Frontal cortex (tissue), 4 donors: ENCODE measurements at places on chromosomes 4 and X. TPM values are rescaled to one million over a fixed set of nuclear protein-coding genes. Genes with fewer than 3 reads are reported as not detected.
A peak's percentile ranks its signal among the peaks of the same experiment; 100 is the strongest.

LRIT3 gene
- total RNA-seq: not detected

LGI2 gene
- 2.0 TPM for total RNA-seq

ARSD gene
- 9.0 TPM for total RNA-seq

TBC1D9 gene
- 68.1 TPM for total RNA-seq

GABRE gene
- total RNA-seq: 0.82 TPM

DNA sequence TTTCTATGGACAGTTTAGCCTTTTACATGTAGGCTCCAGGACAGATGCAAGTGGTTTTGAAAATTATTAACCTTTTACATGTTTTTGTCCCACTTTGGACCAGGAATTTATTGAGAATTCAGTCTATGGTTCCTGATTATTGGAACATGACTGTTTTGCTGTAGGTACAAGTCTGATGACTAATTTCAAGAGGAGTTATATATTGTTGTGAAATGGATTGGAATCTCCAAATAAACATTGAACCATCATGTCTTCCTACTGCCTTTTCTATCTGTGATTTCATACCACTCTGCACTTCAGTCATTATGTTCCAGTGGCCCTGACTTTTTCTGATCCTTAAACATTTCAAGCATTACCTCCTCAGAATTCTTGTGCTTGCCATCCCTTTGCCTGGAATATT is 35.9 kb downstream of the TBC1D19 start:
- DNase-seq: no peak

GRCh38 chr4:14868426-14869395 is 133.6 kb upstream of the CPEB2 start:
- no peak for DNase-seq

- DNase-seq: no peak
Measured at GRCh38 chr4:28444886-28445496, 1584.3 kb downstream of the STIM2 start.

DNA sequence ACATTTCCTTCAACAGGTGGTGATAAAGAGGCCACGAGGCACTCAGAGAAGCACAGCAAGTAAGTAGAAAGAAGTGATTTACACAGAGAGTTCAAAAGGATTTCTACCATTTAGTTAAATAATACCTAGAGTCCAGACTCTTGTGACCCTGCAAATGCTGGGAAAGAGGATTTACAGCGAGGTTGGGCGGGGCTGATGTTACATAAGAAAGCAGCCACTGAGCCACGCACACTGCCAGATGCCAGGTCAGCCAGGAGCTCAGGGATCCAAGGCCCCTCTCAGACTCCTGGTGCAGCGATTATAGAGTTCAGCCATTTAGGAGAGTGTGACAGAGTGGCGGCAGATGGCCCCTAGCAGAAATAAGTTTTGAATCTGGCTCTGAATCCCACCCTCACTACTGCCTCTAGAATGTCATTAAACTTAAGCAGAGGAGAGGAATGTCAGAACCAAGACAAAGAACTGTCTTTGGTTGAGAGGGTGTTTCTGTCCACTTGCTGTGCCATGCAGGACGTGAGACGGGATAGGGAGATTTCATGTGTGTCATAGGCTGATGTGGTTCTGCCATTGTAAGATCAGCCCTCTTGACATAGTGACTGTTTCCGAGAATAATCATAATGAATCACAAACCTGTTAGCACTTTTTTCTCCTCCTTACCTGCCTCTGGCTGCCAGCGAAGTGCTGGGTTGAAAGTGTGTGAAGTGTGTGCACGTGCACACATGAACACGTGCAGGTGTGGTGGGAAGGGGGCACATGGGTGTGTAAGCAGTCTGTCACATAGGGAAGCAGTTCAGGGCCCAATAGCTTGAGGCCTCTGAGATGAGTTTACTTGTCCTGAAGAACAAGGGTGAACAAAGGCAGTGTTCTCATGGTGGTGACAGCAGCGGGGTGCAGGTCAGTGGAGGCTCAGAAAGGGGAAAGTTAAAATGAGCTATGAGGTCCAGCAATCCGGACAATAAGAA is 50.1 kb downstream of the MFAP3L start:
- DNase-seq: no peak

DNA sequence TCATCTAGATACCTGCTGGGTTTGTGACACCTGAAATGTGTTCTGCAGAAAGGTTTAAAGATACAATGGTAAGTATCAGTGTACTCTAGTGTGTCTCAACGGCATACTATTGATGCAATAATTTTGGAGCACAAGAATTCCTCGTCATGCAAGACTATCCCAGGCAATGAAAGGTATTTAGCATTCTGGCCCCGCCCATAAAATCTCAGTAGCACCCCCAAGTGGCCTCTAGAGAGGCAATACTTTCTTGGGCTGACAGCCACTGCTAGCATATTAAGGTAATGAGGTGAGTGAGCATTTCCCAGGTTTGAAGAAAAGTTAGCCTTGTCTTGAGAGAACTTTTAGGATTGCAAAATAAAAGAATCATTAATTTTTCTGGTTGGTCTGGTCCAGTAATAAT is 24.0 kb downstream of the TAB3 start:
- no peak for DNase-seq

DNA sequence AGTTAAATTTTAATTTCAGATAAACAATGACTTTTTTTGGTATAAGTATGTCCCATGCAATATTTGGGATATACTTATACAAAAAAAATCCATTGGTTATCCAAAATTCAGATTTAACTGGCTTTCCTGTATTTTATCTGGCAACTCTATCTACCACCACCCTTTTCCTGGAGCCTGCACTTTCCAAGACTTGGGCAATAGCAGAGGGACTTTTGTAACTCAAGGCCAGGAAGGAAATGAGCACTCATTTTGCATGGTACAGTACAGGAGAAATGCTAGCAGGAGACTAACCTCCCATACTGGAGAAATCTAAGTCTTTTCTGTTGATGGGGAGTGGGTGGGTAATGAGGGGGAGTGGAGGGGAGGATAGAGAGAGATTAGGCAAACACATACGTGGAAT is 37.7 kb upstream of the PLAC1 start:
- DNase-seq: no peak

DNA sequence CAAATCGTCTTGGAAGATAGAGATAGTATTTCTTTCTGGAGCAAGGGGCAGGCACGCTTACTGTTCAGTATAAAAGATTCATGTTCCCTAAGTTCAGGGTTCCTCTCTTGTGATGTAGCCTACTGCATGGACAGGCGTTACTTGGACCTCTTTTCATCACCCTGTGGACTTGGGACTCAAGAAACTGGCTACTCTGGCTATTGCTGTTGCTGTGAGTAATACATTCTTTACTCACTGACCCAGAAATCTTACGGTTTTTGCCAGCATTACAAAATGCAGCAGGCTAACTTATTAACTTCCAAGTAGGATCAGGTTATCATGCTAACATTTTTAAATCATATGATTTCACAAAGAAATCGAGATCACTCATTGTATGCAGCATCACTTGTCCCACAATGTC is 12.8 kb upstream of the GUCY1B1 start:
- DNase-seq: no peak

DNA sequence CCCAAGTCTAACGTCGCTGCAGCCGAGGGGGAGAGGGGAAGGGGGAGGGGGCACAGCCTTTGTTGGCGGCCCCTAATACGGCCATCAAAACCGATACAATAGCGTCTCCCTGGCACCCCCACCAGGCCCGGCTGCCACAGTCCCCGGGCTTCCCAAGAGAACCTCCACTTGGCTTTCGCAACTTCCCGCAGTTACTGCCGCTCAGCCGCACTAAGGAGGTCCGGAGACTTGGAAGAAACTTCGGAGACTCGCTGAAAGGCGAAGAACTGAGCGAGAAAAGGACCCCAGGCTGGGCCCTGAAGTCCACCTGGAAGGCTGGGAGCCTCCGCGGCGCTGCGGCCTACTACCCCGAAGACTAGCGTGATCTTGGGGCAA is 2.8 kb downstream of the NKX6-1 start:
- DNase-seq: no peak

DNA sequence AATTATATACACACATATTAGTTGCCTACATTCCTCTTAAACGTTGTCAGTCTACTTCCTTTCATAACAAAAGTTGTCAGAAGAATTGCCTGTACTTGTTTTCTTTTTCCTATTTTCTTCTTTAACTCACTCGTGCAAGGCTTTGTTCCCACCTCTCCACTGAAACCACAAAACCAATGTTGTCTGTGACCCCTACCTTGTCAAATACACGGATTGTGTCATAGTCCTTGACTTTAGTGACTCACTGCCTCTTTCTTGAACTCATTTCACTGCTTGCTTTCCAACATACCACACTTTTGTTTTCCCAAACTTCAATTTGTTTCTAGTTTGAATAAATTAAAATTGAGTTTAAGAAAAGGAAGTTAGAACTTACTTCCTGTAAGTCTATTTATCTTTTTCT is 283.9 kb upstream of the AGA start:
- DNase-seq: no peak

GRCh38 chr4:96326846-96327245 is 487.0 kb downstream of the PDHA2 start:
- no peak for DNase-seq

GRCh38 chrX:19877431-19877830 is 10.0 kb downstream of the SH3KBP1 start:
- DNase-seq: no peak

DNA sequence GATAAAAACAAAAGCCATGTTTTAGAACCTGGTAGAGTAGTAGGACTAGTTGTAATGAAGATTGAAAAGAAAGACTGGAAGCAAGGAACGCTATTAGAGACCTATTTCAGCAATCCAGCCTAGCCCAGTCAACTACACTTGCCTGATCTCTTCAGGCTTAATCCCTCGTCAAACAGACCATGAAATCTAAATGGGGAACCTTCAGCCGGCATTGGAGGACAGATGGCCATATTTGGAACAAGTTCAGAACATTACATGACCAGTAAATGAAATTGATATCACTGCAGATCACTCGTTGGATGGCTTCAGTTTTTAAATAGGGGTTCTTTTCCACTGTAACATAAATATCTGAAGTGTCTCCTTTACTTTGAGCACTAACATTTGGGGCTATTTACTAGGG is 84.8 kb upstream of the WDR44 start:
- DNase-seq: no peak

DNA sequence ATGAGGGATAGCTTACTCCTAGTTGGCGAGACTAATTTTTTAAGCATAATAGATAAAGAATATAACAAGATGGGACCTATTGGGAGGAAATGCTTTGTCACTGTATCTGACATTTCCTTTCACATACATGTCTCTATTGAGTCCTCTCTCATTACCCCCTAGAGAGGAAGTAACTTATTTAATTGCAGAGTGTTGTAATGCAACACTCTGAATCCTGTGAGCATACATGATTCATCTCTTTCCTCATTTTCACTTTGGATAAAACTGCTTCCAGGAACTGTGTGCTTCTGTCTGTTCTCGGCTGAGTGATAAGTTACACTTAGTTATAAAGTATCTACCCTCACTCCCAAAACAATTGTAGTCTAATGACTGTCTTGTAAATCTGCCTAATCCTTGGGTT is 266.1 kb upstream of the ANXA10 start:
- DNase-seq: no peak

GRCh38 chr4:20137176-20137575 is 114.5 kb upstream of the SLIT2 start:
- DNase-seq: no peak

DNA sequence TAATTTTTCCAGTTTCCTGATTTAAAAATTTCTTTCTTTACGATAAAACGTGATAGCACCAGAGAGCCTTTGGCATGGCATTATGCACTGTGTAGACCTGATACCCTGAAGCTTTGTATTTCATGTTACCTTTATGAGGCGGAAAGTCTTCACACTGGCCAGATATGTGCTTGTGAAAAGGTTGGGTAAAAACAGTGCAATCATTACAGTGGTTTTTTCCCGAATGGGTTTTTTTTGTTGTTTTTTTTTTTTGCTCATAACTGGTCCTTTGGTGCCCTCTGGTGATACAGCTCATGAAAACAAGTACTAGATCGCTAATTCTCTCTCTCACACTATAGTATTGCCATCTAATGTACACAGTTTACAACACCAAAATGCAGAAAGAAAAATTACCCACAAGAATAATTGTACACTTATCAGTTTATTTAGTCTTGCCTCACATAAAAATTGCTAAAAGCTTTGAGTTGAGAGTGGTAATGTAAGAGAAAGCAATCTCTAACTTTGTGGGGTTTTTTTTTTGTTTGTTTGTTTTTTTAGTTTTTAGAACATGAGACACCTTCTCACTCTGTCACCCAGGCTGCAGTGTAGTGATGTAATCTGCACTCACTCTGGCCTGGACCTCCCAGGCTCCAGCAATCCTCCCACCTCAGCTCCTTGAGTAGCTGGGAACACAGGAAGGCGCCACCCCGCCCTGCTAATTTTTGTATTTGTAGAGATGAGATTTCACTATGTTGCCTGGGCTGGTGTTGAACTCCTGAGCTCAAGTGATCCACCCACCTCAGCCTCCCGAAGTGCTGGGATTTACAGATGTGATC is 21.3 kb downstream of the SPCS3 start:
- peak; percentile 44 for DNase-seq

GRCh38 chrX:107823042-107823441 is 2.6 kb upstream of the MID2 start:
- DNase-seq: no peak

- DNase-seq: no peak
Measured at GRCh38 chr4:40316333-40316781, 18.8 kb upstream of the CHRNA9 start.

GRCh38 chr4:179585761-179586160 is 2143.5 kb upstream of the AGA start:
- no peak for DNase-seq

GRCh38 chrX:54230435-54231148 is 47.5 kb upstream of the FAM120C start:
- DNase-seq: no peak

GRCh38 chr4:142021181-142021580 is 384.8 kb downstream of the IL15 start:
- no peak for DNase-seq
